CD4-positive, alpha-beta memory T cell (primary cell): ENCODE measurements at places on chromosomes 7 and 10.

DNA sequence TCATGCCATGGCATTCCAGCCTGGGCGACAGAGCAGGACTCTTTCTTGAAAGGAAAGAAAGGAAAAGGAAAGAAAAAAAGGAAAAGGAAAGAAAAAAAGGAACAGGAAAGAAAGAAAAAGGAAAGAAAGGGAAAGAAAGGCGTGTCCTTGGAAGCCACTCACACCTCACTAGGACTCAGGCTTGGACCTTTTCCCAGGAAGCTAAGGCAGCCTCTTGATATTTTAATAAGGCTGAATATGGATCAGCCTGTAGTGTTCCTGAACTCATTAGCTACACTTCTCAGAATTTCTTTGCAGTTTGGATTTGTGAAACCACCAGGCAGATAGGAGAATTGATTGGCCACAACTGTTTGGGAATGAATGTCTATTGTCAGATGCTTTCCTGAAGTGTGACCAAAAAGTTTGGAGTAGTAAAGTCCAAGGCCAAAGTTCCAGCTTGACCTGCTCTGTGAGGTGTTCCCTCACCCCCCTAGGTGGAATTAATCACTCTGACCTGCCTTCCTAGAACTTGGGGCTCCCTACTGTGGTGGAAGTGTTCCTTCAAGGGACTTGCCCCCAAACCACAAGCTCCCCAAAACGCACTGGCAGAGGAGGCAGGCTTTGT, 7.1 kb upstream of the MALSU1 start:
- DNase-seq, result no peak

GRCh38 chr10:73910401-73910763, 550 bp upstream of the PLAU start:
- no peak for DNase-seq

DNA sequence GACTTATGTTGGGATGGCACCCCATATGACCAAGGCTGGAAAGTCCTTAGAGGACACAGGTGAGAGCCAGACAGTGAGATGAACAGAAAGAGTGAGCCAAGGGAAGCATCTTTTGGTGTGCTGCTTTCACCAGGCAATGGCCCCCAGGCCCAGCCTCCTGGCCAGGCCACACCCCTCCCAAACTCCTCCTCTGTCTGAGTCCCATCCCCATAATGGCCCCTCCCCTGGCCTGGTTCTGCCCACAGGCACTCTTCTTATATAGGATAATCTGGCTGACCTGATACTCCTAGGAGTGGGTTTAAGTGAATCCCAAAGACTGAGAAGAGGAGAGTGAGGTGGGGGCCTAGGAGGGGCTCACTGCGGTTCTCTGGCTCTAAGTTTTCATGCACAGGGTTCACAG, 252.5 kb downstream of the RPS24 start:
- DNase-seq, result no peak

GRCh38 chr7:107951896-107952295, 51.1 kb downstream of the LAMB1 start:
- DNase-seq, result no peak

DNA sequence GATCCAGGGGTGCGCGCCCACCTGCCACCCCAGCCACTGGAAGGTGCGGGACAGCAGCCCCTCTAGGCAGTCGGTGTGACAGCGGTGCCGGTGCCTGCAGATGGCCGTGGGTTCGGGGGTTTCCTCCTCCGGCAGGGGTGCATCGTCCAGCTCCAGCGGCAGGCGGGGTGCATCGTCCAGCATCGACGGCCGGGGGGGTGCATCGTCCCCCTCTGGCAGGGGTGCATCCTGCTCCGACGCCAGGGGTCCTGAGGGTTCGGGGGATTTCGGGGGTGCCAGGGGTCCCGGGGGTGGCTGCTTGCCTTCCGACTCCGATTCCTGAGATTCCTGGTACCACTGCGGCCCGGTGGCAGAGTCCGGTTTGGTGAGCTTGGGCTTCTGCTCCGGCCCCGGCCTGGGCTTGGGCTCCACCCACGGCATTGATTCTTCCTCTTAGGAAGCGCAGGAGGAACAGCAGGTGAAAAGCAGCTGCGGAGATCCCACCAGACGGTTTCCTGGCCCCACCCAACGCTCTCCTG, 90.2 kb upstream of the RAB18 start:
- no peak for DNase-seq

GRCh38 chr10:69043931-69044531, 43.9 kb upstream of the SRGN start:
- peak; percentile 47 for DNase-seq

DNA sequence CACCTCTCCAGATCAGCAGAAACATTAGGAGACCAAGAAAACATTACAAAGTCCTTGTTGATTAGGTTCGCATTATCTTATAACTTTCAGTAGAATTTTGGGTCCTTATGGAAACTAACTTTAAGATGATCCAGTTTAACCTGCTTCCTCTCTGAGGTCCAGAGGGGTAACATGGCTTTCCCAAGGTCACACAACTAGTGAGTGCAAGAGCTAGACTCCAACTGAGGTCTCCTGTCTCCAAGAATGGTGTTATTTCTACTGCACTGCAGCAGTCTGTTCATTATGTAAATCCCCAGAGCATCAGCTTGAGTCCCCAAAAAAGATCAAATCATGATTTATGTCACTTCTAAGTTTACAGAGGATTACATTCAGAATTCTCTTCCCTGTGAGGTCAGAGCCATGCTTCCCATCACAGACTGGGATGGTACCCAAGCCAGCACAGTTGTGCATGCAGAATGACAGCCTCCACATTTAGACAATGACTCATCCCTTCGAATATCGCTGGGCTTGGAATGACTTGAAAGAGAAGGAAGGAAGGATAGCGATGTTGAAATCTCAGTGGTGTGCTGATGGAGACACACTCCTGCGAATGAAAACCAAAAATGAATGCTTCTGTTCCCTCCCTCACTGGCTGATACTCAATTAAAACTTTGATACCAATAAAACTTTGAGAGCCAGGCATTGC, 163.1 kb upstream of the PLXNA4 start:
- no peak for DNase-seq

- DNase-seq, result no peak
These were observed 16.1 kb upstream of the PALD1 start for GRCh38 chr10:70462349-70462984.

DNA sequence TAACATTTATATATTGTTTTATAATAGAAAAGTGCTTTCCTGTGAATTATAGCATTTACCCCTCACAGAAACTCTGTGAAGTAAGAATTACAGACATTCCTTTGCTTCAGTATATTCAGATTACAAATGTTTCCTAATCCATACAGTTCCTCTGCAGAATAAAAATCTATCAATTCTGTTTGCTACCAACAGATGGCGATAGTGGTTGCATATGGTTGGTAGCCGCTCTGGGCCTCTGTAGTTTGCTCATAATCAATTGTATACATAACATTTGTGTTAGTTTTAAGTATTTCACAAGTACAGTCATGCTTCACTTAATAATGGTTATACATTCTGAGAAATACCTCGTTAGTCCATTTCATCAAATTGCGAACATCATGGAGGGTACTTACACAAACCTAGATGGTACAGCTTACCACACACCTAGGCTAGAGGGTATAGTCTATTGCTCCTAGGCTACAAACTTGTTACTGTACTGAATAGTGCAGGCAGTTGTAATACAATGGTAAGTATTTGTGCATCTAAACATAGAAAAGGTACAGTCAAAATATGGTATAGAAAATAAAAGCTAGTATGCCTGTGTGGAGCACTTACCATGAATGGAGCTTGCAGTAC, 94.4 kb upstream of the STEAP4 start:
- no peak for DNase-seq

DNA sequence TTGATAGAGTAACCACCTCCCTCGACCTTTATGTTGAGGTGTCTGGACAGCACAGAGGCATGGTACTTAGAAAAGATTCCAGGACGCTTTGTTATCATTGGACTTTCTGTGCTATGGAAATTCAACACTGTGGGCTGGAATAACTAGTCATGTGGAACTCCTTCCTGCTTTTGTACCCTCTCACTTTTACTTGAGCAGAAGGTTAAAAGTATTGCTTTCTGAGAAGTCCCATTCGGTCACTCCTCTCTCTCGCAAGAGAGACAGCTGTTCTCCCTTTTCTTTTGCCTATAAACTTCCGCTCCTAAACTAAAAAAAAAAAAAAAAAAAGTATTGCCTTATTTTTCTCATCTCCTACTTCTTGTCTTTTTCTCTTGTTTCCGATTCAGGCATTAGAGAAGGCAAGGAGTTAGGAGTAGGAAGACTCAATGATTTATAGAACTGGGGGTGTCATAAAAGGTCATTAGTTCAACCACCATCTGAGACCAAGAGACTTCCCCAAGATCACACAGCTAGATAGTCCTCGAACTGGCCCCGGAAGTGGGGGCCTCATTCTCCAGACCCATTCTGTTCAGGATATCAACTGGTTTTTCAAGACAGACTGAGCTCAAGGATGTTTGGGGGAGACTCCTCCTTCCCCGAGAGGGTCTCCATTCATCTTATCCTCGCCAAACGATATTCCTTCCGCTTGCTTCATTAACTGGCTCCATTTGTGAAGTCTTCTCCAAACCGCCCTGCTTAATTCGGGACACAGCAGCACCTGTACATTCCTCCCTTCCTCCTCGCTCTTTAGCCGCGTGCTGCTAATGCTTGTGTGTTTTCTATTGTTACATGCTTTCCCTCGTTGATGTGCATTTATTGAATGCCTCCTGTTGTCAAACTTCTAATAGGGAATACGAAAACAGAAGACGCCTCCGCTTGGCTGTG, 995 bp upstream of the INPP5F start:
- DNase-seq, result no peak

DNA sequence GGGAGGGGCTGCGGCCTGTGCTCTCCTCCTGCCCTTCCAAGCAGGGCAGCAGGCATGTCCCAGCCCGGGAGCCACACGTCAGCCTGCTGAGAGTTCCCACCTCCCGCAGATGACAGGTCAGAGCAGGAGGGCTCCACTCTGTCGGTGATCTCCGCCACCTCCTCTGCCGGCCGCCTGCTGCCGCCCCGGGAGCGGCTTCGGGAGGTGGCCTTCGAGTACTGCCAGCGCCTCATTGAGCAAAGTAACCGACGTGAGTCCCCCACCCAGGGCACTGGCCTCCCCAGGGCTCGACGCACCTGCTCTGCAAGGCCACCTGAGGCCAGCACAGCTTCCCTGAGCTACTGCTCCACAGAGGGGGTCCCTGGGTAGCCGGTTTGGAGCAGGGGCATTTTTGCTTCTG, 9.4 kb downstream of the AP5Z1 start:
- DNase-seq, result no peak

DNA sequence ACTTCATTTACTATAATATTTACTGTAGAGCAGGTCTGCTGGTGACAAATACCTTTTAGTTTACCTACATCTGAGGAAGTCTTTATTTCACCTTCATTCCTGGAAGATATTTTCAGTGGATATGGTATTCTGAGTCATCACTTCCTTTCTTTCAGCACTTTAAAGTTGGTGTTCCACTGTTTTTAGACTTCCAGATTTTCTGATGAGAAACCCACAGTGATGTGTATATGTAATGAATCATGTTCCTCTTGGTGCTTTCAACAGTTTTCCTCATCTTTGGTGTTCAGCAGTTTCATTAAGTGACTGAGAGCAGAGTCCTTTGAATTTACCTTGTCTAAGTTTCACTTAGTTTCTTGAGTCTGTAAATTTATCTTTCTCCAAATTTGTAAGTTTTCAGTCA, 36.4 kb downstream of the COPG2 start:
- DNase-seq, result no peak

- no peak for DNase-seq
These were observed 141.3 kb downstream of the IDE start for GRCh38 chr10:92432596-92432995.

GRCh38 chr7:143046426-143046851, 5.7 kb upstream of the OR6V1 start:
- DNase-seq, result no peak

DNA sequence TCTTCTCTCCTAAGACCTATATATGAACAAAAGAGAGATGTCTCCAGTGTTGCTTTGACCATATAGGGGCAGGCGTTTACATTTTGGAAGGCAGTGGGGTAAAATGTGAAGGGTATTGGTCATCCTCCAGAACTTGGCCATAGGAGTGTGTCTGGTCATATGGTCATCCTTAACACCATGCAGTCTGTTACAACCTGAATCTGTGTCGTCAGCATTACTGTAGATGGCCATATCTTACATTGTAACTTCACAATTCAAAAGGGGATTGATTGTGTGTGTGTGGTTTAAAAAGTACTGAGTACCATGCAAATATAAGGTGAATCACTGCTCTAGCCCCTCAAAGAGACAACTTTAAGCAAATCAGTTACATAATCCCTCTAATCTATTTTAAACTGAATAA, 311.7 kb downstream of the BICC1 start:
- no peak for DNase-seq

GRCh38 chr7:137928626-137929025, 73.3 kb downstream of the CREB3L2 start:
- no peak for DNase-seq

GRCh38 chr10:121183236-121183635, 332.1 kb downstream of the WDR11 start:
- no peak for DNase-seq

GRCh38 chr7:27992755-27993493, 187.7 kb downstream of the JAZF1 start:
- no peak for DNase-seq

DNA sequence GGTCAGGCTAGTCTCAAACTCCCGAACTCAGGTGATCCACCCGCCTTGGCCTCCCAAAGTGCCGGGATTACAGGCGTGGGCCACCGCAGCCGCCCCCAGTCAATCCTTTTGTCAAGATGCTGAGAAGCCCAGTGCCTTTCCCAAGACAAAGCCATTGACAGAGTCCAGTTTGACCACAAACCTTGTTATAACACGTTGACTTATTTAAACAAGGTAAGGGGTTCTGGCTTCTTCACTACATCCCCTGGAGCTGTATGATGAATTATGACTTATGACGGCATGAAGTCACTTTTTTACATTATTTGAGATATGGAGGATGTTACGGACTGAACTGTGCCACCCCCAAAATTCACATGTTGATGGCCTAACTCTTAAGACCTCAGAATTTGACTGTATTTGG, 5.8 kb upstream of the SEC61G start:
- no peak for DNase-seq

DNA sequence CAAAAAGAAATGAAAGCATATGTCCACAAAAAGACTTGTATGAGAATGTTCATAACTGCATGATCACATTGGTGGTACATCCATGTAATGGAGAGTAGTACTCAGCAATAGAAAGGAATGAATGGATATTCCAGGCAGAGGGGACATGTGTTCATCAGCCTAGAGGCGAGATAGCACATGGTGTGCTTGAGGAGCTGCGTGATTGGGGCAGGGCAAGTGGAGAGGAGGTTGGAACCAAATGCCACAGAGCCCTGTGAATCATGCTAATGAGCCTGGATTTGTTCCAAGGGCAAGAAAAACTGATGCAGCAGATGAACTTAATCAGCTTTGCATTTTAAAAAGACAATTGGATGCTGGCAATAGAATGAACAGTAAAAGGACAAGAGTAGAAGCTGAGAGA, 73.3 kb downstream of the C10orf90 start:
- no peak for DNase-seq
